ENCODE measurements at places on chromosomes 7 and 10. TPM values are rescaled to one million over a fixed set of nuclear protein-coding genes. Genes with fewer than 3 reads are reported as not detected.

The RBP3 gene
- total RNA-seq = not detected

DNA sequence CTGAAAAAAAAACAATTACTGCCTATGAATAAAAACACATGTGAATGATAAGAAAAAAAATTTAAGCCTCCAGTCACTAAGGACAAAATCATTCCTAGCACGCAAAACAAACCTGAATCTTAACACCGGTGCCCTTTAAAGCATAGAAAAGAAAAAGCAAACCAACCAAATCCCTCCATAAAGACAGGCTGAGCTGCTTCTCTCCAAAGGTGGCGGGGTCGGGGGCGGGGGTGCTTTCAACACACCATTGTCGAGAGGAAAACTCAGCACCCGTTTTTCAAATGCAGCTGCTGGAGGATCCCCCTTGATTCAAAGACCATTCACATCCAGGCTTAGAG, 1.4 kb downstream of the ST8SIA6 start:
- DNase-seq = no peak

- DNase-seq = no peak
Measured at GRCh38 chr7:34453150-34453549, 204.9 kb upstream of the NPSR1 start.

- no peak for DNase-seq
Measured at GRCh38 chr7:73703757-73704639, 15.5 kb downstream of the STX1A start.

Measured in HCT116 (cell line).